MM.1S (cell line): ENCODE measurements at places on chromosomes 7 and 10.

- DNase-seq = no peak
Measured at GRCh38 chr7:5589819-5590595, 166.4 kb upstream of the TNRC18 start.

GRCh38 chr7:115032715-115033703 lies 111.1 kb downstream of the MDFIC start:
- DNase-seq = no peak

DNA sequence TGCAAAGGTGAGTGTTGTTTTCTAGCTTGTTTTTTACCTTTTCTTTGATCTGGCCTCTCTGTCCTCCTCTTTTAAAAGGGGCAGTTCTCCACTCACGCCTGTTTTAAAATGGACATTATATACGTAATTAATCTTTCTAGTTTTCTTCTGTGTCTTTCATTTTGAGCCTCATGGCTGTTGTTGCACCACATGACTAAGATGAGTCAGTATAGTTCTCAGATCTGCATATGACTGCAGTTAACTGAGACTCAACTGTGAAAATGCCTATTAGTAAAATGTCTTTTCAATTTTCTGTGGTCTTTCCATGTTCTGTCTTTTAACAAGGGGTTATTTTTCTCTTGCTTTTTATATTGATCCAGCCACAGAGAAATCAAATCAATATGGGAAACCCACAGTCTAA lies 296.1 kb downstream of the CDK14 start:
- no peak for DNase-seq

GRCh38 chr7:48245751-48246472 lies 74.7 kb downstream of the ABCA13 start:
- no peak for DNase-seq

DNA sequence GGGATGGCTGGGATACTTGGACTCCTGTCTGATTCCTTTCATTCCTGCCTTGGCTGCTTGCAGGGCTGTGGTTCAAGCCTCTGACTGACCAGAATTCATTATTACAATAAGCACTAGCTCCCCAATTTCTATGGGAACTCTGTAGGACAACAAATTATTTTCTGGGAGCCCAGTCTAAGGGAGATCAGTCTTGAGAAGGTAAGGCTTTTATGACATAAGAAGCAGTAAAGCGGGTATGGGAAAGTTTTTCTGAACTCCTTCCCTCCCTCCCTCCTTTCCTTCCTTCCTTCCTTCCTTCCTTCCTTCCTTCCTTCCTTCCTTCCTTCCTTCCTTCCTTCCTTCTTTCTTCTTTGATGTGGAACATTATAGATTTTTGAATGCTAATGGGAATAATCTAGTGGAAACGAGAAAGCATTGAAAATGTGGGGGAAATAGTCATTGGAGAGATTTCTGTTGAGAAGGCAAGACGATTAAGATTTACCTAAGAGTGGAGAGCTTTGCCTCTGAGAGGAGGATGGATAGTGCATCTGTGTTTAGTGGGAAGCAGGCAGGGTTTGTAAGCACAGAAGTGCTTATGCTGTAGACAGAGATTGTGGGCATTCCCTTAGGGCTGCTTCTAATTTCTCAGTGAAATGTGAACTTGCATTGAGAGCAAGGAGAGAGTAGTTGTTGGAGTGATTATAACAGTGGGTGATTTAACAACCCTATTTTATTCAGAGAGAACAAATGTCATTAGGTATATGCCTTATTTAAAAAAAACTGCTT lies 201.5 kb downstream of the DNAJB9 start:
- DNase-seq = no peak

- DNase-seq = peak; percentile 93
Measured at GRCh38 chr7:147980826-147981813, 609.4 kb upstream of the C7orf33 start.

- no peak for DNase-seq
Measured at GRCh38 chr7:39228946-39229345, 251.2 kb downstream of the POU6F2 start.

DNA sequence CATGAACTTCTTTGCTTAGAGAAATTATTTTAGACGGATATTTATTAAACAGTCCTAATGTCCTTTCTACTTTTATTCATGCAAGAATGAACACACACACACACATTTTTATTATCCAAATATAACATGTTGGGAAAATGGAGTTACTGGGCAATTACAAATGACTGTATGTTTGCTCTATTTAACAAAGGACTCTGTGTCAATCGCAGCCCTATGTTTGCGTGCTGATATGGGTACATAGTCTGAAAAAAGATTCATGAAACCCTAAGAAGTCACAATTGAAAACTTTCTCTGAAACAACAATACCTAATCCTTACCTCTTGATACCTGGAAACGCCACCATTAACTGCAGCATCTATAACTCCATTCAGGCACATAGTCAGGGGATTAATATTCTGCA lies 184.7 kb upstream of the IMMP2L start:
- DNase-seq = no peak

- DNase-seq = no peak
Measured at GRCh38 chr7:105016709-105017656, 3.0 kb downstream of the KMT2E start.

DNA sequence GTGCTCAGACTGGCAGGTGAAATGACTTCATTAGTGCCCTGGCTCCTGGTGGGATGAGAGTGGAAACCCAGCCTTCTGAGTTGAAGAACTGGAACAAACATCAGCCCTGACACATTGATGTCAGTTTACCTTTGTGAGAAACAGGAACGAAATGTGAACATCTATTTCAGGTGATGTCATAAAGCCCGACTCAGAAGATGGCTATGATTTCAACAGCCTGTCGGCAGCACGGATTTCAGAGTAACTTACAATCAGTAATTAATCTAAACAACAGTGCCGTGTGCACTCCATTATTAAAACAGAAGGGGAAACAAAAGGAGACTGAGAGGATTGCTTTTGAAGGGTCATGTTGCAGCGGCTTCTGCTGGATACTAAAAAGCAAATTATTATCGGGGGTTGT lies 243.2 kb downstream of the FRMD4A start:
- no peak for DNase-seq

DNA sequence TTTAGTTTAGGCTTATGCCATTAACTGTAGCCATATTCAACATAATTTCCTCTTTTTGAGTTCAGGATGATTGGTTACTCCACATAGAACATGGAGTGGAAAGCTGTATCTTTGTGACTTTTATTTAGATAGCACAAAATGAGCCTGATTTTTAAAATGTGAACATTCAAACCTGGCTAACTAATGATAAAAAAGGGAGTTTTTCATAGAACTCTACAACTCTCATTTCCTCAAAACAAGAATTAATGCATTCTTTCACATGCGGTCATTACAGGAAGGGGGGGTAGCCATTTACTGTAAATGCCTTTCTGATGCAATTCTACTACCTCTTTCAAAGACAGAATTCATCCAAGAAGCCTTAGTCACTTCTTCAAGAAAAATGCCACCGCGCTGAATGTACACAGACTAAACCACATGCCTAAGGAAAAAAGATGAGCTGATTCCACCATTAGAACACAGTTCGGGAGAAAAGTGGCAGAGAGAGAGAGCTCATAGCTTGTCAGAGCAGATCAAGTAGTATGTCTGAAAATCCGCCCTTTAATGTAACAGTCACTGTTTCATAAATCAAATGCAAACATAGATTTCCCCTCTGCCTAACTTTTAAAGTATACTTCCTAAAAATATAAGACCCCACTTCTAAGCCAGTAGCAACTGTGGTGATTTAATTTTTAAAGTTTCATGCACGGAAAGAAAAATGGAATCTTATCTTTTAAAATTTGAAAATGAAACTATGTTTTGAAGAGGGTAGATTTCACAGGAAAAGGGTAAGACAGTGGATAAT lies 226.4 kb upstream of the KLF14 start:
- peak; percentile 78 for DNase-seq

GRCh38 chr10:115849197-115849596 lies 423.8 kb downstream of the GFRA1 start:
- DNase-seq = no peak

- no peak for DNase-seq
Measured at GRCh38 chr7:37982423-37982822, 62.0 kb downstream of the EPDR1 start.

- peak; percentile 67 for DNase-seq
Measured at GRCh38 chr7:142880876-142881505, 4.6 kb downstream of the TRPV6 start.
